ENCODE measurements at places on chromosomes 7 and 10. TPM values are rescaled to one million over a fixed set of nuclear protein-coding genes. Genes with fewer than 3 reads are reported as not detected.

Gene CTAGE4
- total RNA-seq, result 1.4 TPM

Gene EFCAB10
- 2.1 TPM for total RNA-seq

Gene WDFY4
- total RNA-seq, result 1.7 TPM

Gene DYDC2
- 1.2 TPM for total RNA-seq

Gene IRF5
- total RNA-seq, result 2.5 TPM

Gene IL6
- total RNA-seq, result not detected

Gene MKX
- 1.8 TPM for total RNA-seq
